Amniotic epithelial cell (primary cell): ENCODE measurements at places on chromosomes 1 and 21.

GRCh38 chr1:200029822-200030152 is 2.3 kb downstream of the NR5A2 start:
- no peak for DNase-seq

- no peak for DNase-seq
Measured at GRCh38 chr1:50416150-50416527, 7.1 kb downstream of the DMRTA2 start.

DNA sequence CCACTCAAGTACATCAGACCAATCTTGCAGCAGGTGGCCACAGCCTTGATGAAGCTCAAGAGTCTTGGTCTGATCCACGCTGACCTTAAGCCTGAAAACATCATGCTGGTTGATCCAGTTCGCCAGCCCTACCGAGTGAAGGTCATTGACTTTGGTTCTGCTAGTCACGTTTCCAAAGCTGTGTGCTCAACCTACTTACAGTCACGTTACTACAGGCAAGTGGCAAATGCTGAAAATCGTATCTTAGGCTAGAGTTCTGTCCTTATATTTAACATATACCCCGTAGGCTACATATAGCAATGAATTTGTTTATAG is 12.1 kb downstream of the HIPK1 start:
- DNase-seq = no peak

DNA sequence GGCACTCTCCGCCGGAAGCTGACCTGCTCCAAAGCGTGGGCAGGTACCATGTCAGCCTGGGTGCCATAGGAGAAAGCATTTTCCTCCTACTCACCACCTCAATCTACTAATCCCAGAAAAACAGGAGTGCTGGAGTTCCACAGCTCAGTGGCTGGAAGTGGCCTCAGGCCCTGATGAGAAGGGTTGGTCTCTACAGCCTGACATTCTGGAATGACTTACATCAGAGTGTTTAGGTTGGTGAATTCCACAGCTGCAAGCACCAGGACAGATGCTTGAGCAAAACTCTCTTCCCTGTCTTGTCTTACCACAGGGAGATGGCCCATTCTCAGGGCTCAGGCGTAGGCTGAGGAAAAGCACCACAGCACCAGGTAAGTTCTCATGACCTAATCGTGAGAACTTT is 5.5 kb downstream of the SEC16B start:
- DNase-seq = no peak
